Esophagus muscularis mucosa (tissue), 4 donors: ENCODE measurements at places on chromosomes 3 and 15.

GRCh38 chr3:11059090-11059798, 66.7 kb downstream of the SLC6A1 start:
- no peak for DNase-seq

DNA sequence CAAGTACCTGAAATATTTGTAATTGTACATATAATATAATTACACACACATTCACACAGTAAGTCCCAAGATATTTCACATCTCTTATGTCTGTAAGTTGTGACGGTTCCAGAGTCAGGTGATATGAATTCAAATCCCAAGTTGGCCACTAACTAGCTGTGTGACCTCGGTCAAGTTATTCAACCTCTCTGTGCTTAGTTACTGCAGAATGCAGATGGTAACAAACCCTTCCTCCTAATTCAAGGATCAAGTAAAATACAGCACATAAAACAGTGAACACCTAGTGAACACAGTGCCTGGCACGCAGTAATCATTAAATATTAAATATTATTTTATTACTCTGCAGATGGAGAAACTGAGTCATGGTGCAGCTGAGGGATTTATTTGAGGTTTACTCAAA, 6.9 kb downstream of the PRICKLE2 start:
- DNase-seq = no peak

DNA sequence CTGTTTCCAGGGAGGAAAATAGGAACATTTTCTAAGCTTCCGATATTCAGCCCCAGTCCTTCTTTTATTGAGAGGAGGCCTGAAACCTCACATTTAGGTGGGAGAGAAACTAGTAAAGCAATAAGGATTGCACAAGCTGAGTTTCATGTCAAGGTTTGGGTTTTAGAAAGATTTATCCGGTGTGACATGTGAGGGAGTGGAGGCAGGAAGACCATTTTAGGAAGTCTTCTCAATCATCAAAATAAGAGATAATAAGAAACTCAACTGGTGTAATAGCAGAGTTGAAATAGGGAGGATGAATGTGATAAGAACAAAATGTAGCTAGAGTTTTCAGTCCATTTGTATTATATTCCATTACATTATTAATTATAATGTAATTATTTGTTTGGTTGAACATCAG, 27.7 kb upstream of the CLDN16 start:
- DNase-seq = no peak

DNA sequence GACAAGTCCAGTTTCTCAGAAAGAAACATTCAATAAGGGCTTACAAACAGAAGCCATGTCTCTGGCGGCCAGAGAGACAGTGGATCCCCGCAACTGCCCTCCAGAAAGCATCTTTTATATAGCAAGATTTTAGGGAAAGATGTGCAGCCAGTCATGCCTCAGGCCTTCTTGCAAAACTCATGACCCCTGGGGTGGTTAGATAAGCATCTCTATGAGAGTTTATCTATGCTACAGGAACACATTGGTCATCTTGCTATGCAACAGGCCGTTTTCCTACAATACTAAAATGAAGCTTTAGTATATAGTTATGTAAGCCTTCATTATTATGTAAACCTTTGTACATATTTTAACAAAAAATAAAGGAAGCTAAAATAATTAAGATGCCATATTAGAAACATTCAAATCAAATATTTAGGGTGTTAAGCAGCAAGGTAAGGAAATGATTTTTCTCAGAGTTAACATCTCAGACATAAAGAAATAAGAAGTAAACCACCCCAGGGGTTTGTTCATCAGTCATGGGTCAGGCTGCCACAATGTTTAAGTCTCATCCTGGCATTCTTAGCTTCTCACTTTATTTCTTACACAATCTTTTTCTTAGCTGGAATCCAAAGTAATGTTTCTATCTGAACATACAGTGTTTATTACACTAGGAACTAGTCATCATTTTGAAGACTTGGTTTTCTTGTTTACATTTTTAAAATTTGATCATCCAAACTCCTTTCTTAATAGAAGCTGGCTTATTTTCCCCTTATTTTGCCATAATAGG, 6.3 kb upstream of the FSIP1 start:
- no peak for DNase-seq

DNA sequence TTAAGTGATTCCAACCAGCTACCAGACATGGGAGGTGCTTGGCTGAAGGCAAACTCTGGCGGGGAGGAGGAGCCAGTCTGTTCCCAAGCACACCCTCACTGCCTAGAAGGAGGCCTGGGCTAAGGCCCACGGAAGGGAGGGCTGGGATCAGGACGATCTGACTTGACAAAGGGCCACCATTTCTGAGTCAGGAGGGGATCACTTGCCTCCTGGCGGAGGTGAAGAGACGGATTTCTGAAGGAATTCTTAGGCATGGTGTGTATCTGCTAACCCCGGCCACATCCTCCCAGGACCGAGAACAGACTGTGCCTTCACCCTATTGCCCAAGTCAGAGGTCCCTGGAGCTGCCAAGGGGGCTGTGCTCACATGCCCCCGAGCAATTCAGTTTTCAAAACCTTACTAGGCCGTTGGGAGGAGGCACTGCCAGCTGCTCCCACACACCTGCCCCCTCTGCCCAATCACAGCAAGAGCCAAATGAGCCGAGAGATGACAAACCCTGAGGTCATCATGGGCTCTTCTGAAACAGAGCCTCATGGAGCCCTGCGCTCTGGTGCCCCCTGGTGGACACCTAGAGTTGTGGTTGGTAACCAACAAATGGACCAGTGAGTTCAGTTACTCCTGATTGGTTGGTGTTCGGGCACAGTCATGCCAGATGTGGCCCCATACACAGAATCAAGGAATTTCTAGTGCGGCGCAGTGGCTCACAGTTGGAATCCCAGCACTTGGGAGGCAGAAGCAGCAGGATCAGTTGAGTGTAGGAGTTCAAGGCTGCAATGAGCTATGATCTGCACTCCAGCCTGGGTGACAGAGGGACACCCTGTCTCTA, 6.5 kb upstream of the TNK2 start:
- DNase-seq = peak; percentile 98

GRCh38 chr15:29623116-29623639, 199.1 kb downstream of the TJP1 start:
- no peak for DNase-seq

- no peak for DNase-seq
Measured at GRCh38 chr15:70060214-70060992, 37.3 kb downstream of the TLE3 start.

GRCh38 chr3:32597656-32598055, 27.0 kb upstream of the DYNC1LI1 start:
- peak; percentile 17 for DNase-seq

DNA sequence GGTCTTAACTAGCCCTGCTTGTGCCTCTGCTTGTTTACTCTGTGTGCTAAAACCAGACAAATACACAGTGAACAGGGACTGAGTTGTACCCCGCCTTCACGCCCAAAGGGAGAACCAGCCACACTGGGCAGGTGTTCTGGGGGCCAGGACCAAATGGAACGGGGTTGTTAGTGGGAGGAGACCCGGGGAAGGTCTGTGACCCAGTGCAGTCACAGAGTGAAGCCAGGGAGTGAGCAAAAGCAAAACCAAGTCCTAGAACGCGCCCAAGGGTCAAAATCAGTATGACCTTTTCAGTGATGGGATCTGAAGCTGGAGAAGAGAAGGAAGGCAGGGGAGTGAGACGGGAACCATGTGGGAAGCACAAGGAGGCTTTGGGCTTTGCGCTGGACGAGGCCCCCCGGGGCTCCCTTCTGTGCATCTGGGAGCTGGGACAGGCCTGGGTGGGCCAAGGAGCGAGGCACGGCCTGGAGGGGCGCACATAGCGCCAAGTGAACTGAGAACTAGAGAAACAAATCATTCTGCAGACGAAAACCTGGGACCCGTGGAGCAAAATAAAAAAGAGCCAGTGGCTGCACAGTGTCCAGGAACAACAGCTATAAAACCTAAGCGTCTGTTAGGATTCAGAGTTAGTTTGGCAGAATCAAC, 78.3 kb upstream of the ALDH1A3 start:
- peak; percentile 86 for DNase-seq

DNA sequence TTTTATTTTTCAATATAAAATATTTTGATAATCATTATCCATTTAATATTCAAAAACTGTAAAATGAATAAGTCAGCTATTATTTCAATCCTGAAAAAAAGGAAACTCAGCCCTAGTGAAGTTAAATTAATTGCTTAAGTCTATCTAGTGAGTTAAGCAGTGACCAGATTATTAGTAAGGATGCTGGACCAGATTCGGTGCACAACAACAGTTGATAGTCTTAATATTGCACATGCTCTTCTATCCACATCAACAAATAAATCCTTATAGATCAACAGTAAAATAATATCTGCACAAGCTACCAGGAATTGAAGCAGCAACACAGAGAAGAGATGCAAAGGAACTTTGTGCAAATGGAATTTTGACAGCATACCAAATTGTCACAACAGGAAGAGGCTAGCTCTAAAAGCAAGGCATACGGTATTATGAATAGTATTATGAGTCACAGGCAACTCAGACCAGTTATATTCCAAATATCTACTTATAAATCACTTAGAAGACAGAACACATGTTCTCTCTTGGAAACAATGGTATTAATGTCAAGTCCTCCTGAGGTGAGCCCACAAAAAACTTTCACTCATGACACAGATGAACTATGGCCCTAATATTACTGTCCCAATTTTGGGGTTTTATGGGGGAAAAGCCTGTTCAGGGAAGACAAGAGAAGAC, 24.9 kb downstream of the VPS13C start:
- no peak for DNase-seq

DNA sequence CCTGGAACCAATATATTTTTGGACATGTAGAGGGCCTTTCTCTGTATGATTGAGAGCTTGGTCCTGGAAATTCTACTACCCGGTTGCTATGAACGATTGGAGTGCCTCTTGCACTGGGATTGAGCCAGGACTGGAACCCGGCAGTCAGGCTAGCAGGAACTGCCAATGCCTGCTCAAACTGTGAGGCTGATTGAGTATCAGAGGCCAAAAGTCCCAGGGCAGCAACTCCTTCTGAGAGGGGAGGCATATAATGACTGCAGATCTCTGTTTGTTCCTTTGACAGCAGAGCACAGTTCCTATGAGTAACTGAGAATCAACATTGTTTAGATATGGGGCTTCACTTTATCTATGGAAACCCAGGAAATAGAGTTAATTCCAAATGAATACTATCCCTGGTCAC, 12.9 kb downstream of the IQCH start:
- DNase-seq = no peak

- DNase-seq = no peak
Measured at GRCh38 chr15:42405863-42406482, 46.7 kb downstream of the CAPN3 start.

GRCh38 chr3:71962561-71963240, 177.8 kb upstream of the PROK2 start:
- no peak for DNase-seq

DNA sequence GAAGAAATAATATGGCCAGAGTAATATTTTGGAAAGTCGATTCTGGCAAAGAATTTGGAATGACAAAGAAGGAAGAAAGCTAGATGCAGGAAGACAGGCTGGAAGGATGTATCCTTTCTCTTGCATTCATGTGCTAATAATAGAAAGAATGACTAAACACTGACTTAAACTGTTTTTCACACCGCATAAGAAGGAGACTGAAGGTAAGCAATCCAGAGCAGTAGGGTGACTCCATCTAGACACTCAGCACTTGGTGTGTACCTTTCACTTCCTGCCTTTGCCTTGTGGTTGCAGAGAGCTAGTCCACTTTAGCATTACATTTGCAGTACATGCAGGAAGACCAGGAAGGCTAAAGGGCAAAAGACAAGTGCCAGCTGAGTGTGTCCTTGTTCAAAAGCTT, 234.6 kb downstream of the RBMS3 start:
- DNase-seq = no peak

DNA sequence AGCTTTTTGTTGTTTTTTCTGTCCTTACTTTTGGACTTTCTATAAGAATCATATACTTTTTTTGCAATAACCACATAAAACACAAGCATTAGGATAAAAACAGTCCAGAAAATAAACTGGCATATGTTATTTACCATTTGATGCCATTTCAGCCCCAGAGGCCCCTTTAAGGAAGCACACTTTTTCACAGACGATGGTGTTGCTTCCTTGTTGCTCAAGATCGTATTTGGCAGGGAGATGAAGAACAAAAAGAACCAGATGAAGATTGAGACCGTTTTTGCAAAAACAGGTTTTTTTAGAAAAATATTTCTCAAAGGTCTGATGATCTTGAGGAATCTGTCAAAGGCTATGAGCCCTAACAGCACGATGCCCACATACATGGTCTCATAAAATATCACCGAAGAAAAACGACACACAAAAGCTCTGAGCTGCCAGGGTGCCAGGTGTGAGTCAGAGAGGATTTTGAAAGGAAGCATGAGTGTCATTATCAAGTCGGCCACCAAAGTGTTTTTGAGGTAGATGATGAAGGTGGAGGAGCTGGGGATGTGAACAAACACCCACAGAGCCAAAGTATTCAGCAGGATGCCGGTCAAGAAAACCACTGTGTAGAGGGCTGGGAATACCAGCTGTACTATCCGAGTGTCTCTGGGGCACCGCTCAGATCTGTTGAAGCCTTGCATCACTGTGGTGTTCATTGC, 902 bp downstream of the P2RY13 start:
- DNase-seq = no peak

DNA sequence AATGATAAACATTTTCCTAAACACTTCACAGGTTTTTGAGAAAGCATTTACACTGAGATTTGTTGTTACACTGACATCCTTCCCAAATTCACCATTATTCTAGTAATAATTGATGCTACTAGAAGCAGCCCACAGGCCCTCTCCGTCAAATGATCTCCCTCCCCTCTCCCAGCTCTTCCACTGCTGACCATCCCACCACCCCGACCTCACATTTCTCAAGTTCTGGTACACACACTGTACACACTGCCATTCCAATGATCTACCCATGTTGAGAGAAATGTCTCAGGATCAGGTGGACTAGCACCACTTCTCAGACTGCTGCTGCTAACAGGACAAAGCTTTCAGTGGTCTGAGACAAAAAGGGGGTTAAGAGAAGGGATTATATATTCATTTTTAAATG, 3.5 kb downstream of the TBC1D5 start:
- DNase-seq = no peak

DNA sequence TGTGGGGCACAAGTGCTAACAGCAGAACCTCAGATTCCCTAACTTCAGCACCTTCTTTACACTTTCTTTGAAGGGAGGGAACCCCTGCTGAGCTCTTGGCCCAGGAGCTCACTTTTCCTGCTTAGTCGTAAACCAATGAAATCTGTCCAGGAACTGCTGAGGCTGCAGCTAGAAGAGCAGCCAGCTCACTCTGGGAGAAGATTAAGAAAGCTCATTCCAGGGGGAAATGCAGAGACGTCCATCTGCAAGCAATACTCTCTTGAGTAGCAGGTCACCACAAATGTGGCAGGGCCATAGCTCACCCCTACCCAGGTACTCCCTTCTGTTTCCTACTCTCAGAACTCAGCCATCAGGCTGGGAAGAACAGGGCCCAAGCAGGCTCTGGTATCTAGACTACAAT, 103.3 kb downstream of the WDR76 start:
- no peak for DNase-seq

DNA sequence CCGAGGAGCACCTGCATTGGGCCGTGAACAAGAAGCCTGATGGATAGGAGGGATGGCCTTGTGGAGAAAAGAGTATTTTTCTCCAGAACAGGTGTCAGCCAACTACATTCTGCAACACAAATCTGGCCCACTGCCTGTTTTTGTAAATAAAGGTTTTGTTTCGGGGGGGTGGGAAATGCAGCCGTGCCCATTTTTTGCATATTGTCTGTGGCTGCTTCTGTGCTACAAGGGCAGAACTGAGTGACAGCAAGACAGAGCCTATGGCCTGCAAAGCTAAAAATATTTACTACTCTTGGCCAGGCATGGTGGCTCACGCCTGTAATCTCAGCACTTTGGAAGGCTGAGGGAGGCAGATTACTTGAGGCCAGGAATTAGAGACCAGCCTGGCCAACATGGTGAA, 95.9 kb upstream of the AKAP13 start:
- no peak for DNase-seq

GRCh38 chr3:30012941-30013543, 593.4 kb upstream of the TGFBR2 start:
- no peak for DNase-seq
